ENCODE measurements at places on chromosomes 4 and X.

DNA sequence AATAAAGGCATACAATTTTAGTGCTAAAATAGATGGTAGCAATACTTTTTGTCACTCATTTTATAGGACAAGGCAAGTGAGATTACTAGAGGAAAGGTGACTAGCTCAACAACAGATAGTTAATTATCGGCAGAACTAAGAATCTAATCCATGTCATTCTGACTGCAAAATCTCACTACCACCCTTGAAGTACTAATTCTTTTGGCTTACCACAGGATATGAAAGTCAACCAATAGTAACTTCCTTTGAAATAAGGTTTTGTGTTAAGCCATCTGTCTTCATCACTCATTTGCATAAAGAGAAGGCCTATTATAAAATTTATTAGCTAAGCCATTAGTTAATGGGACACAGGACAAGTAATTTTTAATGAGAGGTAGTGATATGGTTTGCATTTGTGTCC lies 25.3 kb upstream of the ZMAT1 start:
- DNase-seq, result no peak

DNA sequence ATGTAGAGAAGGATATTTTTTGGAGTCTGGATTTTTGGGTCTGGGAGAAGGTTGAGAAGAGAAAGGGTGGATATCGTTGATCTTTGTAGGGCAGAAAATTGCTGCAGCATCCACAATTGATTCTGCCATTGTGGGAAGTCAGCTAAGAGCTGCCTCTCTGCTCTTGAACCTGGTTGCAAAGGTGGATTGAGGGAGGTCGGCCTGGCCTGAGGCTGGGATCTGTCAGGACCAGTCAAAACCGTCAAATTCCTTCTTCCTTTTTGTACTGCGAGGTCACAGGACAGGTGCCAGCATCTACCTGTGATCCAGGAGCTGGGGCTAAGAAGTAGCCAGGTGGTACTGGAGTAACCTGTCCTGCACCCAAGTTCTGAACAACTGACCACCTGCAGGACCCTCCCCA lies 93.7 kb downstream of the SHOX start:
- no peak for DNase-seq

DNA sequence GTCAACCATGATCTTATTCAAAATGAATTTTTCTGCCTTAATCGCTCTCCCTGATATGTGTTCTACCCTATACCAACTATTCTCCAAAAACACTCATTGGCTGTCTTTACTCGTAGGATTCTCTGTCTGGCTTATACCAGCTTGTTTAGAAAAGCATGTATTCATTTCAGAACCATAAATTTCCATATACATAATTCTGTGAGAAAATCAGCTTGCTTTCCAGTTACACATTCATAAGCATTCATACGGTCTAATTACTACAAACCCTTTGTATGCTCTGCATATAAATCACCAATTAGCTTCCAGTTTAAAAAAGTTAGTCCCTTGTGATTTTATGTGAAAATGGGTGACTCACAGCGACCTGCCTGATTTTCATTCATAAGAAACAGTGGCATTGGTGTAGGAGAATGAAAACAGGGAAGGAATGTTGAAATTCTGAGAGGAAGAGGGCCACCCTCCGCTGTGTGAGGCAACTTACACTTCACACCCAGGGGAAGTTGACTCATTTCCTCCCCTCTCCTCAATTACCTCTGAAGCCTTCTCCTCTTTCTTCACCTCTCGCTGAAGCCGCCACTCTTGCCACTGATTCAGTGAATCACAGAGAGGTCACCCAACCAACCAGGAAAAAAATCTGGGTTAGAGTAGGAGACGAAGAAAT lies 63.3 kb downstream of the MEPE start:
- DNase-seq, result no peak

DNA sequence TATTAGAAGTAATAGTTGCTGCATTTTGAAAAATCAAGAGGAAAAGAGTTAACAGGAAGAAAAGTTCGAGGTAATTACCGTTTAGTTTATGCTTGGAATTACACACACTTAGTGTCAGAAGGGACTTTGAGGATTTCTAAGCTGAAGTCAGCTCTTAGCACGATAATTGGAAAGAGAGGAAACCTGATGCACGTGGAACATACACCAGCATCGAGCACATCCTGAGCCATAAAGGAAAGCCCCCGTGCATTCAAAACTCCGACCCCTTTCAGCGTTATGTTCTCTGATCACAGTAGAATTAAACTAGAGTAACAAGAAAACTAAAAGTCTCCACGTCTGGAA lies 400 bp upstream of the PAQR3 start:
- no peak for DNase-seq

GRCh38 chr4:72966652-72967051 lies 102.9 kb downstream of the COX18 start:
- no peak for DNase-seq

DNA sequence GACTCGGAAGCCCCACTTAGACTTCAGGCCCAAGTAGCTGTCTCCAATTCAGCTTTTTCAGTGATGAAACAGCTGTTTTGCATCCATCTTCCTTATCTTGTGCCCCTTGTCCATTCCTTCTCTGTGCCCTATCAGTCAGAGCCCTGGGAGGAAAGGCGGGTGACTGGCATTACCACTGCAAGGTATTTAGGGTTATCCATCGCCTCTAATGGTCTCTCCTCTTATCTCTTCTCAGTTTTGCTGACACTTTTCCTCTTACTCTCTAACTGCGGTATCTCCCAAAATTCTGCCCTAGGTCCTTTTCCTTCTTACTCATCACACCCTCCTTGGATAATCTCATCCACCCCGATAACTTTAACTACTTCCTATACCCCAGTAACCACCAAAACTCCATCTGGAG lies 13.7 kb downstream of the GAB3 start:
- DNase-seq, result no peak

DNA sequence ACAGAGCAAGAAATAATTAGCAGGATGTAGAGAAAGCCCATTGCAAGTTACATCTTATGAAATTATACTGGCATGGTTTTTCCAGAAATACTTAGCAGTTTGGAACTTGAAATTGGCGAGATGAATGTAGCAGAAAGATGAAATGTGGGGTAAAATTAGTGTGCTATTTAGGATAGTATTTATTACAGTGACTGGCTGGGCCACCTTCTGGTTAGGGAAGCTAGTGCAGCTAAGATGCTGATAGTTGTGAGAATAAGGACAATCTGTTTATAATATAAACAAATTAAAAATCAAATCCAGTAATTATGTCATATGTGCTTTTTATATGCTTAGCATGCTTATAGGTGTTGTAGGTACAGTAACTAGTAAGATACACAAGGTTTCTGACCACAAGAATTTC lies 74.8 kb downstream of the IL15 start:
- DNase-seq, result no peak

GRCh38 chr4:94974773-94975172 lies 217.0 kb downstream of the BMPR1B start:
- DNase-seq, result no peak

- no peak for DNase-seq
Measured at GRCh38 chrX:147550217-147550616, 361.5 kb upstream of the FMR1 start.

GRCh38 chr4:84878090-84878489 lies 88.4 kb downstream of the WDFY3 start:
- no peak for DNase-seq

- DNase-seq, result no peak
Measured at GRCh38 chr4:87614292-87614890, 6.1 kb downstream of the DSPP start.

- DNase-seq, result no peak
Measured at GRCh38 chrX:53323196-53323595, 41.8 kb upstream of the IQSEC2 start.

DNA sequence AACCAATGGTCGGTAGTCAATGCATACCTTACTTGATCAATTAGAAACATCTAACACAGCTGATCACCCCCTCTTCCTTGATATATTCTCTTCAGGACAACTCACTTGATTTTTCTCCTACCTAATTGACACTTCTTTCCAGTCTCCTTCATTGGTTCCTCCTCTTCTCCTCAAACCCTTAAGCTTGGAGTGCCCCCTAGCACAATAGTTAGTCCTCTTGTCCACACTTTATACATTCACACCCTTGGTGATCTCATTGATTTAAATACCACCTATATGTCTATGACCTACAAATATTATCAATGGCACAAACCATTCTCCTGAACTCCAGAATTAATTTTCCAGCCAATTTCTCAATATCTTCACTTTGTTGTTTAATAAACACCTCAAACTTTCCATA lies 724.0 kb downstream of the ADGRL3 start:
- no peak for DNase-seq

GRCh38 chr4:130486186-130486585 lies 1390.2 kb downstream of the C4orf33 start:
- no peak for DNase-seq

GRCh38 chr4:102008711-102009110 lies 218.2 kb downstream of the BANK1 start:
- no peak for DNase-seq

DNA sequence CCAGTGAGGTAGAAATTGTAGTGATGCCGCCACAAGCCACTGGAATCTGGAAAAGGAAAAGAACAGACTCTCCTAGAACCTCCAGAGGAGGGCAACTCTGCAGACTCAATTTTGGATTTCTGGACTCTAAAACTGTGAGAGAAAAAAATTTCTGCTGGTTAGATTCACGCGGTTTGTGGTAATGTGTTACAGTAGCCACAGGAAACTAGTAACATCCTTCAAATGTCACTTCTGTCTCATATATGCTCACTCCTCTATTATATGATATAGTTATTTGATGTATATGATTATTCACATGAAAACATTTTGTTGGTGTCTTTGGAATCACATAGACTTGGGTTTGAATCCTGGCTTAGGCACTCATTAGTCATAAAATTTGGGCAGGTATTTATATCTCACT lies 18.8 kb downstream of the LDOC1 start:
- no peak for DNase-seq

DNA sequence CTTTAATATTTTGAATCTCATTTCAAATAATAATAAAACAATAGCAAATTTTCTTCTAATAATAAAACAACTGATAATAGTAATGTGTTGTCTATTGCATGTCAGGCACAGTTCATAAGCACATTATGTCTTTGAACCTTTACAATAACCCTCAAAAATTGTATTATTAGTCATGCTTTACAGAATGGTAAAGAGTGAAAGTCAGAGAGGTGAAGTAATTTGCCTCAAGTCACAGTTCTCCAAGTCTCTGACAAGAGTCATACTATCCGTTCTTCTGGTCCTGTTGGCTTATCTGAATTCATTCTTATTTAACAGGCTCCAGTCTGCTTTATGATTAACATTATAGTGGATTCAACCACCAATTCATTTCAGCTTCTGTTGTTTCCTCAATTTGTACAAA lies 313.0 kb downstream of the AFF2 start:
- no peak for DNase-seq

DNA sequence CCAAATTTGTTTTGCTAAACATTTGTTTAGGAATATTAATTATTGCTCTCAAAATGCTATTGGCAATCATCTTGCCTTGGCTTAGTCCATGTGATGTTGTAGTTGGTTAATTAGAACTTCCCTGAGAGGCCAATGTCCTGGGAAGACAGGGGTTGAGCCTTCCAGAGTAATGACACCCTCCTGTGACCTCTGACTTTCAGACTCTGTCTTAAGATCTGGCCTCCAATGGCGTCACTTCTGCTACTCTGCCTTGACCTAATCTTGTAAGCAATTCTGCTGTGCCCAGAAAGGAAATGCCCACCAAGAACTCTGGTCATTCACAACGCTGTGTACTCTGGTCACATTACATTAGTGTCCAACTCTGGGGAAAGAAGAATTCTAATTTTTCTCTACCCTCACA lies 111.9 kb downstream of the SH3RF1 start:
- DNase-seq, result no peak

GRCh38 chr4:26141051-26141721 lies 179.6 kb upstream of the RBPJ start:
- no peak for DNase-seq

DNA sequence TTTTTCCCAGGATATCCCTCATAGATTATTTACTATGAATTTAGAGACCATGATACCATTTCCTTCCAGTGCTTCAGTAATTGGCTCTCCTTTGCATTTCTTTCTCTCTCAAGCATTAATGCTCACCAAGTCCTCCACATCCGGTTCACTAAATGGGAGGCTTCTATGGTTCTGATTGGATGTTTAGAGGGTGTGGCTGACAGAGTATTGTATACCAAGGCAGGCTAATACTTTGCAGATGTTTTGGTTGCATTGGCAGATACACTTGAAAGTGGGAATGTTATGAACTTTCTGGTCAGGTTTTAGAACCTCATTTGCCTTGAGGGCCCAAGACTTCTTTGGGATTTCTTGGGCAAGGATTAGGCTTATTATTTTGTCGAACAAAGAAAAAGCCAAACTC lies 24.2 kb downstream of the CBLL2 start:
- DNase-seq, result no peak

DNA sequence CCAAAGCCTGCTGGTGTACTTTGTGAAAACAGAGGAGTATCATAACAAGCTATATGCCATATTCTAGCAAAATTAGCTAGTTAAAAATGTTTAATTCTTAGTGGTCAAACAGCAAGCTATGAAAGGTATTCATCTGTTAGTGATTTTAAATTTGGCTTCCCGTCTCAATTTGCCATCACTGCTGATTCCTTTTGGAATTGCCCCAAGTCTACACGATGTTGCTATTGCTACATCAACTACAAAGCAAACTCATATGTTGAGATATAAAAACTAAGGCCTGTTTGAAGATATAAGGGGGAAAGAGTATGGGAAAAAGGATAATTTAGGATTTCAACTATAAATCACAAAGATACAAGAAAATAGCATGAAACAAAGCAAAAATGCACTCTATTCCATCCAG lies 146.1 kb downstream of the COL25A1 start:
- DNase-seq, result no peak

GRCh38 chr4:175971388-175972179 lies 94.1 kb upstream of the WDR17 start:
- DNase-seq, result no peak

- peak; percentile 26 for DNase-seq
Measured at GRCh38 chr4:76199664-76200211, 13.9 kb downstream of the SCARB2 start.

- DNase-seq, result peak; percentile 21
Measured at GRCh38 chr4:2831611-2832308, 11.9 kb upstream of the ADD1 start.

DNA sequence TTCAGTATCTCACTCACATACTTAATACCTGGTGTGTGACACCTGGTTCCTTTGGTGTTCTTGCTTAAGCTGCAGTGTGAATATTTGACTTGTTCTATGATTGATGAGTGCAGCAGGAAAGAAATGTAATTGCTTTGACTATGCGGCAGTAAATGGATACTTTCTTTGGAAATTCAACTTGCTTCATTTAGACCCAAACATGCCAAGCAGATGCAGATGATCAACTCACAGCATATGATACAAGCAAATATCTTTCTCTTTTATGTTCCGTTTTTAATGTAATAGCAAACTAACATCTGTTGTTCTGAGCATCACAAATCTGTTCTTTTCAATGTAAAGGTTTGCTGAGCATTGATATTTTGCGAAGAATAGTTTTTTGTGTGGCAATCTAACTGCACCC lies 549.5 kb downstream of the C4orf33 start:
- no peak for DNase-seq

DNA sequence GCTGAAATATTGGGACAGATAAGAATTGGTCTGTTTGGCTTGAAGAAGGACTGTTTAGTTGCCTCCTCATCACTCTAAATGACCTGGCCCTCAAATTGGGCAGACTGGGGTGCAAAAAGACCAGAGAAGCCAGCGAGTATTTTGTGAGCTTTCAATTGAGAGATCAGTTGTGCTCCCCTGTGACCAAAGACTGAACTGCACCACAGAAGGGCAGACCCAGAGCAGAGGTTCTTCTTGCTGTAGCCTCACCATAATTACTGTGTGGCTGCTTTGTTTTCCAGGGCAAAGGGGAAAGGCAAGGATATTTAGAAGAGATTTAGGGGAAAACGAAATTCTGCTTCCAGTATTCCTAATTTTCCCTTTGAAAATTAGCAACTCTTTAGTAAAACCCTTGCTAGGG lies 104.0 kb upstream of the MBNL3 start:
- no peak for DNase-seq

All from GM12892 (cell line).